ENCODE measurements at places on chromosomes 11 and 22.

GRCh38 chr22:26463688-26464087, 19.9 kb downstream of the HPS4 start:
- no peak for DNase-seq

DNA sequence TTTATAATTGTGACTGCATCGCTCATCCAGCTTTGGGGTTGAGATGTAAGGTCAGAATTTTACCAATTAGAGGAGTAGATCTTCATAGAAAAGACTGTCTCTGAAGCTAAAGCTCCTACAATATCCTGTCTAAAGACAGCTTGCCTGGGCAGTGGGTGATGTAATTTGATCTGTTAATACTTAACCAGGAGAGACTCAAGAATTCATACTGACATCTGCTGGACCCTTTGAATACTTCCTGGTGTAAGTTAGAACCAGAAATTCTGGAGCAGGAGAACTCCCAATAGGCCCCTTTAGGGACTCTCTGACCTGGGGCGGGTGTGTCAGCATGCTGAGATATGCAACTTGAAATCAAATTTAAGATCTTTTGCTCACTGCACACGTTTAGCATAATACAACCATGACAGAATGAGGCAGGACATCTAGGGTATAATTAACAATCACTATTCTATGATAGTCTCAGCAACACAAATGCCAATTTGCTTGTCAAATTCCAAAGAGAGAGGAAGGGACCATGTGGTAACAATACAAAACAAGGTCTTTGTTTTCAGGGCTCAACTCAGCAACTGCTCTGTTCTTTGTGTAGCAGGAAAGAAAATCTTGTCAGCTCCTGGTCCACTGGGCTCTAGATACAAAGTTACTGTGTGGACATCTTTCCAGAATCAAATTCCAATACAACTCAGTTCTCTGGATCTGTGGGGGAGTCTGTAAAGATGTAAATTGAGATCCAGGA, 143.9 kb downstream of the INSC start:
- no peak for DNase-seq

DNA sequence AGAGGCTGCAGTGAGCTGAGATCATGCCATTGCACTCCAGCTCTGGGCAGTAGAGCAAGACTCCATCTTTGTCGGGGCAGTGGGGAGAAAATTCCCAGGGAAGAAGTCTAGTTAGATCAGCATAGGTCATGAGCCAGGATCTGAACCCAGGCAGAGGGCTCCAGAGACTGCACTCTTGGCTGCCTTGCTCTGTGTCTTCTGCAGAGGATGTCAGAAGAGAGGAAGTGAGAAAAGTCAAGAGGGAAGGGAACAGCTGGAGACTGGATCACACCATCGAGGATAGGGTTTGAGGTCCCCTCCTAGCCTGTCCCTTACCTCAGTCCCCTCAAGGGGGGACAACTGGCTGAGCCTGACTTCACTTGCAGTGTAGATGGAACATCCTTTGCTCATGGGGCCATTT, 5.8 kb downstream of the MYOD1 start:
- no peak for DNase-seq

GRCh38 chr11:101960231-101960630, 43.9 kb upstream of the ANGPTL5 start:
- DNase-seq = no peak
